ENCODE measurements at places on chromosomes 11 and 22. TPM values are rescaled to one million over a fixed set of nuclear protein-coding genes. Genes with fewer than 3 reads are reported as not detected.

DNA sequence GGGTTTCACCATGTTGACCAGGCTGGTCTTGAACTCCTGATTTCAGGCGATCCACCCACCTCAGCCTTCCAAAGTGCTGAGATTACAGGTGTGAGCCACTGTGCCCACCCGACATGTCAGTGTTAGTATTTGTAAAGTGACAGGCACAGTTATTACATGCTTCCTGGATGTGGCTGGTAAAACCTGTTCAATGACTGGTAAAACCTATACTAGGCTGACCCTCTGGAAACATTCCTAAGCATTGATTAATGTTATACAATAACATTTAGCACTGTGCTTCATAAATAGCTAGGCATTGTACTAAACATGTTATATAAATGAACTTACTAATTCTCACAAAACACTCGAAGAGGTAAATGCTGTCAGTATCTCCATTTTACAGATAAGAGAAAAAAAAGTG is 20.9 kb upstream of the JHY start:
- H3K4me3 ChIP-seq: no peak overlapping the region
- no peak for DNase-seq
- H3K4me1 ChIP-seq: no peaks in the 10 kb centered on the region
- peaks cover 9% of the 10 kb centered on the region for H3K27me3 ChIP-seq
- no peak overlapping the region for H3K27ac ChIP-seq

Gene C1QTNF4
- total RNA-seq: 80.9 TPM

DNA sequence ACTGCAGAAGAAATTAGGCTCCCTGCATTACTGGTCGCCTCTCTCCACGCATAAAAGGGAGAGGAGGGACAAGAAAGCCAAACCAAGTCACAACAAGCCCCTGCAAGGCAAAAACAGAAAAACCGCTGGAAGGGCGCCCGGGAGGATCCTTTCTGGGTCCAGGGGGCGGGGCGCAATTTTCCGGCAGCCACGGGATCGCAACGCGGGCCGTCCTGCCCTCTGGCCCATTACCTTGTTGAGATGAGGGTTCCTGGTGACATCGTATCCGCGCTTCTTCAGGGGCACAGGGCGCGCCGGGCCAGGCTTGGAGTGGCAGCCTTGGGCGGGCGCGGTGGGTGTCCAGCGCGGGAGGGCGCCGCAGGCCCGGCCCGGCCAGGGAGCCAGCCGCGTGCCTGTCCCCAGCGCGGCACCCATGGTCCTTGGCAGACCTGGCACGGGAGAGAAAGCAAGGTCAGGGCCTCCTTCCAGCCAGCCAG is 847 bp downstream of the ME3 start:
- H3K36me3 ChIP-seq: no peaks in the 10 kb centered on the region
- H3K27me3 ChIP-seq: peaks cover 61% of the 10 kb centered on the region
- peak; percentile 58 for DNase-seq
- no peak overlapping the region for H3K27ac ChIP-seq
- peak overlapping the region; percentile 41 for H3K4me3 ChIP-seq

DNA sequence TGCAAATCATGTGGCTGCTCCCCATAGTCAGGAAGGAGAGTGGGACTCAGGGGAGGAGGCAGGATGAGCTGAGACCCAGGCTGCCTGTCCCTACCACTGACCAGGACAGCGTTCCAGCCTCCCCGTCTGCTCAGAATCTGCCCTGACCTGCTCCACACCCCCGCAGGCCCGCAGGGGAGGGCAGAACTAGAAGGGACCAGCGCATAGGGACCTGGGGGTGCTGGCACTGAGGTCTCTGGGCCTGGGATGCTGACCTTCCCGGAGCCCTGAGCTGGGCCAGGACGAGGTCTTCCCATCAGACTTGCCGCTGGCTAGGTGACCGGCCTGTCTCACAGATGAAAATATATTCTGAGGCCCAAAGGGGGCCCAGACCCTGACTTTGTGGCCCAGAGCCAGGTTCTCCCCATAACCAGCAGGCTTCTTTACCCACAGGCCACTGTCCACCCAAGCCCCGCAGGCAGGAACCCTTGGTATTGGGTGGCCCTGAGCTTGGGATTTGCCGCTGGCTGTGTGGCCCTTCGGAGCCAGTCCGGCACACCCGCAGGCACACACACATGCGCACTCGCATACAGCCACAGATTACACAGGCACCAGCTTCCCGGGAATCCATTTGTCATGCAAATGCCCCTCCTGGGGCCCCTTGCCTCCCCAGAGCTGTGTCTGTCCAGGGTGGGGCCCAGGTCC is 13.8 kb upstream of the PIM3 start:
- DNase-seq: no peak
- no peak overlapping the region for H3K27ac ChIP-seq
- peaks cover 13% of the 10 kb centered on the region for H3K4me1 ChIP-seq
- H3K4me3 ChIP-seq: no peak overlapping the region

Gene ELMOD1
- 0.09 TPM for total RNA-seq

DNA sequence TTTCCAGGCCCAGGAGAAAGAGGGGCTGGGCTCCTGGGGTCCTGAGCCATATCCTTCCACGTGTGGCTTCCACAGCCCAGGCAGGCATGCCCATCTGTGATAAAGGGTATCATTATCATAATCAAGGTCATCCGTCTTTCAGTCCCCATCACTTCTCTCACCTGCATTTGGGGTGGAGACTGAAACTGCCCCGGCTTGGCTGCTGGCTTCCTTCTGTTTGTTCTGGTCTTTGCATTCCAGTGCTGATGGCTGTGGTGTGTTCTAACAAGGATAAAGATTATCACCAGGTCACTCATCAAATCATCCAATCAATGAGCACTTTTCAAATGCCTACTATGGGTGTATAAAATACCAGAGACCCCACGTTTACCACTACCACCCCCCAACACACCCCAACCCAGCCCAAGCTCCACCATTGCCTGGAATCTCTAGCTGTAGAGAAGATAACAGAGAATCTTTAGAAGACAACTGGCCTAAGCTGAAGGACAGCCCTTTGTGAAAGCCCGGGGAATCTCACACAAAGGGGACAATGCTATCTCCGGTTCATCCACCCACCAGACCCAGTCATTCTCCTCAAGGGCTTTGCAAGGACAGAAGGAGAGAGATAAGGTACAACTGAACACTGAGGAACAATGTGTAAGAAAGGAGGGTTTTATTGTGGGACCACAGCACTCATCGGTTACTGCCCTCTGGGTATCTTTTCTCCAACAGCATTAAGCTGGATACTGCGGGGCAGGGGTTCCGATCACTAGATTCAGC is 54.9 kb downstream of the AHNAK start:
- DNase-seq: no peak
- H3K27ac ChIP-seq: no peak overlapping the region
- no peaks in the 10 kb centered on the region for H3K36me3 ChIP-seq
- H3K4me1 ChIP-seq: no peaks in the 10 kb centered on the region
- no peaks in the 10 kb centered on the region for H3K27me3 ChIP-seq

- H3K27me3 ChIP-seq: peaks cover 3% of the 10 kb centered on the region
- no peak for DNase-seq
- no peak overlapping the region for H3K27ac ChIP-seq
- H3K4me3 ChIP-seq: no peak overlapping the region
- H3K4me1 ChIP-seq: no peaks in the 10 kb centered on the region
Observed at GRCh38 chr22:35524966-35525686, 15.5 kb upstream of the RASD2 start.

Gene SLC22A8
- not detected for total RNA-seq

DNA sequence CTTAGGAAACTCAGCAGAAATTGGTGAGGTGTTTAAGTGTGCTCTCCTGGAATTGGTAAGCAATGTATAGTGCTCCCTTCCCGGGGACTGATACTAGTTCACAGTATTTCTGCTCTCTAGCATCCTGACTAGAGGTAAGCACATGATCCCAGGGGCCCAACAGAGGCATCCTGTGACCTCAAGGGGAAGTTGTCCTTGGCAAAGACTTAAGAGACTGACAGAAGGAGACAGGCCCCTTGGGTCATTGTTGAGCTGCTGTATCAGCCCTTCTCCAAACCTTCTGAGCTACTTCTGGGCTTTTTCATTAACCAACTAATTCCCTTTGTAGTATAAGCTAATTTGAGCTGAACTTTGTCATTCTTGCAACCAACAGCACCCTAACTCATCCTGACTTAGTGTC is 4.3 kb upstream of the TBC1D22A start:
- DNase-seq: no peak
- H3K4me3 ChIP-seq: no peak overlapping the region
- no peaks in the 10 kb centered on the region for H3K27me3 ChIP-seq
- H3K4me1 ChIP-seq: peaks cover 9% of the 10 kb centered on the region

DNA sequence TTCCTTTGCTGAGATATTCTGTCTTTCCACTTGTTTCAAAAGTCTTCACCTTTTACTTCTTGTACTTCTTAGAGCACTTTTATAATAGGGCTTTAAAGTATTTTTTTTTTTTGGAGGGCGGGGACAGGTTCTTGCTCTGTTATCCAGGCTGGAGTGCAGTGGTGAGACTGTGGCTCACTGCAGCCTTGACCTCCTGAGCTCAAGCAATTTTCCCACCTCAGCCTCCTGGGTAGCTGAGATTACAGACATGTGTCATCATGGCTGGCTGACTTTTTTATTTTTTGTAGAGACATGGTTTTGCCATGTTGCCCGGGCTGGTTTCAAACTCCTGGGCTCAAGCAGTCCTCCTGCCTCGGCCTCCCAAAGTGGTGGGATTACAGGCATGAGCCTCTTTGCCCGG is 57.9 kb downstream of the DYNC2H1 start:
- H3K4me1 ChIP-seq: no peaks in the 10 kb centered on the region
- no peaks in the 10 kb centered on the region for H3K36me3 ChIP-seq
- H3K27ac ChIP-seq: no peak overlapping the region
- DNase-seq: no peak

DNA sequence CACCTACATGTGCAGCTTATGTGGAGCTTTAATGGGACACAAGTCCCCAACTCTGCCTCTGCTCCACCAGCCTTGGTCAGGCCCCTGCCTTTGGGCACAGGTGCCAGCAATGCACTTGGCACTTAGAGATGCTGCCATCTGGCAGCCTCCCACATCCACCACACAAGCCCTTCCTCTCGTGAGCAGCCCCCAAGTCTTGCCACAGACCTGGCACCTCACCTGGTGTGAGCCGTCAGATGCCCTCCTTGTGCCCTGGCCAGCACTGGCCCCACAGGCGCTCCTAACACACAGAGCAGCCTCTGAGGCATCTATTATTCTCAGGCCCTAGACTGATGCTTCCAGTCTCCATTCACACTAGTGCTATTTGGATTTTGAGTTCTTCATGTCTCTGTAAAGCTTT is 24.5 kb upstream of the SERPIND1 start:
- DNase-seq: no peak
- H3K36me3 ChIP-seq: no peaks in the 10 kb centered on the region
- peak overlapping the region; percentile 98 for H3K27ac ChIP-seq
- H3K4me3 ChIP-seq: no peak overlapping the region
- no peaks in the 10 kb centered on the region for H3K27me3 ChIP-seq

GRCh38 chr22:37816543-37817180 is 6.5 kb upstream of the GALR3 start:
- H3K4me3 ChIP-seq: no peak overlapping the region
- peaks cover 7% of the 10 kb centered on the region for H3K27me3 ChIP-seq
- DNase-seq: no peak
- H3K27ac ChIP-seq: no peak overlapping the region
- peaks cover 3% of the 10 kb centered on the region for H3K4me1 ChIP-seq
- peaks cover 10% of the 10 kb centered on the region for H3K36me3 ChIP-seq

DNA sequence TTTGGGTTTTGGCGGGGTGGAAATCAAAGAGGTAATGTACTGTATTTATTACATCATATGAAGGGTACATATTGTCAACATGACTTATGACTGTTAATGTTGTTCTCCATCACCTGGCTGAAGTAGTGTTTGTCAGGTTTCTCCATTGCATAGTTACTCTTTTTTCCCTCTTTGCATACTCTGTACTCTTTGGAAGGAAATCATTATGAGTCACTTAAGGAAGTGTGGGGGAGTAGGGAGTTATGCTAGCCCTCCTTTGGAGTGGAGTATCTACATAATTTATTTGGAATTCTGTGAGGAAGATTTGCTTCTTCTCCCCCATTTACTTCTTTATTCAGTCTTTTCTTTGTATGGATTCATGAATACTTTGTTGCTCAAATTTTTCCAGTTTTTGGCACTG is 3.6 kb upstream of the PGR start:
- no peaks in the 10 kb centered on the region for H3K36me3 ChIP-seq
- no peak for DNase-seq
- no peak overlapping the region for H3K27ac ChIP-seq
- no peaks in the 10 kb centered on the region for H3K4me1 ChIP-seq
- no peak overlapping the region for H3K4me3 ChIP-seq

All from cardiac muscle cell (in vitro differentiated cells and primary cell).